NCI-H2107 (cell line): ENCODE measurements at places on chromosomes 6 and 20.

DNA sequence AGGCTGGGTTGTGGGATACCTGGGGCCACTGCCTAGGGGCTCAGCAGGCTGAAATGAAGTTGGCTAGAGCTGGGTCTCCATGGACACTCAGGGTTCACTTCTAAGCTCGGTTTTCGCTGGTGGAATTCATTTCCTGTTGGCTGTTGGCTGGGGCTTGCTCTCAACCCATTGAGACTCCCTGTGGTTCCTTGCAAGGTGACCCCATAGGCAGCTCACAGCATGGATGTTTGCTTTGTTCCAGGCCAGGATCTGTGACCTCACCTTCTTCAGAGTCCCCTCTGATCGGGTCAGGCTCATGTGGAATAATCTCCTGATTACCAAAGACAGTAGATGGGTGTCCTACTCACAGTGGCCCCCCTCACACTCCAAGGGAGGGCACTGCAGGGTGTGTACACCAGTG, 229.3 kb downstream of the QKI start:
- no peak for DNase-seq

- DNase-seq = no peak
These were observed 176.7 kb upstream of the HSF2 start for GRCh38 chr6:122222761-122223160.

GRCh38 chr6:83867527-83868161, 8.2 kb downstream of the CYB5R4 start:
- no peak for DNase-seq

- DNase-seq = no peak
These were observed 96.1 kb upstream of the BHLHE23 start for GRCh38 chr20:63102721-63103375.

GRCh38 chr6:105449756-105450390, 47.0 kb upstream of the PREP start:
- DNase-seq = no peak
